ENCODE measurements at places on chromosomes 4 and X.

GRCh38 chrX:134849390-134849789 lies 141.4 kb upstream of the SMIM10 start:
- no peak for DNase-seq

DNA sequence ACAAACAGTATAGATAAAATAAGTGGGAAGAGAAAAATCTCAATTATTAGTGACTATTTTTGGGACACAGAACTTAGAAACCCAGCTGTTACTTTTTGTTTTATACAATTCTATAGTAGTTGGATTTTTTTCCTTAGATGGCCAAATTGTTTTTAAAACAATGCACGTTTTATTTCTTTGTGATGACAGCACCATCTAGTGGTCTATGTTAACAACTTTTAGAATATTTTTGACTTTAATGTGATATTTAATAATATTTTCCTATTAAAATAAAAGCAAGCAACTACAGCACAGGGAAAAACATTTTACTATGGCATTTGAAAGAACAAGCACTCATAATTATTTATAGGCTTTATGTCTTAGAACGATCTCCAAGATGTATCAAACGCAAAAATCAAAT lies 5.6 kb upstream of the SMIM31 start:
- DNase-seq, result peak; percentile 10

GRCh38 chrX:151974336-151975227 lies at the start of gene GABRE:
Gene GABRE, minus strand, starts transcription at chrX:151974676. Its CDS starts 51 bp downstream, at chrX:151974625.
- DNase-seq, result no peak

- no peak for DNase-seq
Observed at GRCh38 chrX:99973572-99974226, 436.4 kb downstream of the PCDH19 start.

GRCh38 chr4:118772767-118773428 lies 63.0 kb downstream of the SEC24D start:
- DNase-seq, result no peak

GRCh38 chrX:119997570-119997969 lies 54.0 kb upstream of the NKAP start:
- no peak for DNase-seq

DNA sequence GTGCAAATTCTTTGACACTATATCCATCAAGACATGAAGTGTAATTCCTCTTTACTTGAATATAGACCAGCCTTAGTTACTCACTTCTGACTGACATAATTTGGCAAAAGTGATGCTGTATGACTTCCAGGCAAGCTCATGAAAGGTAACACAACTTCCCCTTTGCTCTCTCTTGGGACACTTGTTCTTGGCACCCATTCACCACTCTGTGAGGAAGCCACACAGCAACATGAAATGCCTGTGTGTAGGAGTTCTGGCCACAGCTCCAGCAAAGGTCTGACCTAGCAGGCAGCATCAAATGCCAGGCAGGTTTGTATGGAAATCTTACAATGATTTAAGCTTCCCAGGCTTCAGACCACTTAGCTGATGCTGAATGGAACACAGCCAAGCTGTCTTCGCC lies 280.3 kb downstream of the PDHA2 start:
- no peak for DNase-seq

DNA sequence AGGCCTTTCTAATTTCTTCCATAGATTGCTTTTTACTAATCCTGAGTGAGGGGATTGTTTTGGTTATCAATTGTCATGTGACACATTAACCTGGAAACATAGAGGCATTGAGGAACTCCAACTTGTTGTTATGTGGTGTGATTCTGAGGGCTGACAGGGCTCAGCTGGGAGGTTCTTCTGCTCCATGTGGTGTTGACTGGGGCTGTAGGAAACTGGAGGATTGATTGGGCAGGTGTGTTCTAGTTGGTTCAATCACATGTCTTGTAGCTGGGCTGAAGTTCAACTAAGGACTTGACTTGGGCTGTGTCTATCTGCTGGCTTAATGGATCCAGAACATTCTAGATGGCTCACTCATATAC lies 10.8 kb upstream of the CRLF2 start:
- no peak for DNase-seq

DNA sequence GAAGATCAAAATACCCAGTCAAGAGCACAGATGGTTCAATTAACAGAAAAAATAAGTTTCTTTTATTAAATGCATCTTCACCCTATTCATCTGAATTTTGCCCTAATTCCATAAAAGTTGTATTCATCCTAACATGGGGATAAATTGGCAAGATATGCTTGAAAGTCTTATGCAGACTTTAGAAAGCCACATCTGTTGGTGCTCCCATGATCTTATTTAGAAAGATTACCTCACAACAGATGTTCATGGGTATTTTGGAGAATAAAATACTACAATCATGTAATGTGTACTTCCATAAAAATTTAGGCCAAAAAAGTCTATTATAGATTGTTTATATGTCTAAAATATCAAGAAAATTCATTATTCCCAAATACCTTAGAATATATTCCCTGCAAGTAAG lies 510.3 kb downstream of the TECRL start:
- DNase-seq, result no peak

Data from GM19239 (cell line).